ENCODE measurements at places on chromosomes 13 and 19.

- no peak for DNase-seq
These were observed 34.4 kb upstream of the EPHX3 start for GRCh38 chr19:15266683-15267082.

- no peak for DNase-seq
These were observed 5.2 kb downstream of the PRX start for GRCh38 chr19:40407714-40408597.

- no peak for DNase-seq
These were observed 26.2 kb upstream of the LRCH1 start for GRCh38 chr13:46526740-46527139.

DNA sequence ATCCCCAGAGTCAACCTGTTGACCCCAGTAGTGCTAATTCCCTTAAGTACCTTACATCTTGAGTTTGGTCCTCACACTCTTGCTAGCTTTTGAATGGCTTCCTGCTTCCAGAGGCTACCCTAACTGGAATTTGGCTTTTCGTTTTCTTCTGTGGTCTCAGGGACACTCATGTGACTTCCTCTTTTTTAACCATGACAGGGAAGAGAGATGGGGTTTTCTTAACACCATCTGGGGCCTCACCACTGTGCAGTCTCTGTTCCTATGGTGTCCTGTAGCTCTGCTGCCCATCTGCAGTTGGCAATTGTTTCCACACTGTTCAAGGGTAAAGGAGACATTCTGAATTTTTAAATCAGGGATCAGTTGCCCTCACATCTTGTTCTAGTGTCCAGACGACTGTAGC, 66.7 kb downstream of the SLC10A2 start:
- DNase-seq: no peak

GRCh38 chr19:33459222-33460090, 62.1 kb downstream of the PEPD start:
- DNase-seq: no peak

DNA sequence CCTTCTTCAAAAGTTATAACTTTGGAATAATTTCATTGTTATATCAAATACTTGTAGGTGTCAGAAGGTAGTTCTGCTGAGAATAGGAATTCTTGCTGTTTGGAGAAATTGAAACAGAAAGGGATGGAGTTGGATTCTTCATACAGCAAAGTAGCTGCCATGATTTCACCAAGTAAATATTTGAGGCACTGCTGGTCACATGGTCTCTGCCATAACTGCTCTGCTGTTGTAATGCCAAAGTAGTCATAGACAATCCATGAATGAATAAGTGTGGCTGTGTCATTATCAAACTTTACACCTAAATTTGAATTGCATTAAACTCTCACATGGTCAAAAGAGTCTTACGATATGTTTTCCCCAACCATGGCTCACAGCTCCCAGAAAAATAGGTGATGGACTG, 308.6 kb downstream of the GPC6 start:
- no peak for DNase-seq

Data from activated CD4-positive, CD25-positive, alpha-beta regulatory T cell treated with anti-CD3 and anti-CD28 coated beads, Interleukin-2, amount 50 U/mL, for 72 hours (primary cell).